Fibroblast of skin of back (primary cell): ENCODE measurements at places on chromosomes 6 and 20.

DNA sequence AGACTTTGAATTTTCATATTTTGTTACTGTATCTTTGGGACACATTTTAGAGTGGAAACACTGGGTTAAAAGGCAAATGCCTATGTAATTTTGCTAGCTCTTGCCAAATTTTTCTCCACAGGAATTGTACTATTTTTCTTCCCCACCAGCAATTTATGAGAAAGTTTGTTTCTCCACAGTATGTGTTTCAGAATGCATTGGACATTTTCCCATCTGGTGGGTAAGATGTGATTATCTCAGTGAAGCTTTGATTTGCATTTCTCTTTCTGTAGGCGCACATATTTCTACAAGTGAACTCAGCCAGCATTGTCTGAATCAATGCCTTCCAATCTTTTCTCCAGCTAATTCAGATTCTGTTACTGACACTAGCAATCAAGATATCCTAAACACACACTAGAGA is 157.8 kb downstream of the RCAN2 start:
- DNase-seq = no peak

DNA sequence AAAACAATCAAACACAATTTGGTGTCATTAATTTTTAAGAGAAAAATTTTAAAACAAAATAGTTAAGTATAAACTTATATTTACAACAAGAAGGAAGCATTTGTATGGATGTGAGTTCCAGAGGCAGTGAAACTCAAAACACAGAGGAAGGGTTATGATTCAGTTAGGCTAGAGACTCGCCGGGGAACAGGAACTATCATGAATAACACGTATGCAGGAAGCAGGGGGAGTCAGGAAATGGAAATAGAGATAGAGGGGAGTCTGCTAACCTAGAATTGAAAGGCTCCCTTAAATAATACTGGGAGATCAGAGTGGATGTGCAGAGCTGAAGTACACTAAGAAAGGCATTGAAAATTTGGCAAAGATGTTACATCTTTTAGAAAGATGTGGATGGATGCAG is 14.2 kb upstream of the HLA-DRB1 start:
- DNase-seq = no peak

DNA sequence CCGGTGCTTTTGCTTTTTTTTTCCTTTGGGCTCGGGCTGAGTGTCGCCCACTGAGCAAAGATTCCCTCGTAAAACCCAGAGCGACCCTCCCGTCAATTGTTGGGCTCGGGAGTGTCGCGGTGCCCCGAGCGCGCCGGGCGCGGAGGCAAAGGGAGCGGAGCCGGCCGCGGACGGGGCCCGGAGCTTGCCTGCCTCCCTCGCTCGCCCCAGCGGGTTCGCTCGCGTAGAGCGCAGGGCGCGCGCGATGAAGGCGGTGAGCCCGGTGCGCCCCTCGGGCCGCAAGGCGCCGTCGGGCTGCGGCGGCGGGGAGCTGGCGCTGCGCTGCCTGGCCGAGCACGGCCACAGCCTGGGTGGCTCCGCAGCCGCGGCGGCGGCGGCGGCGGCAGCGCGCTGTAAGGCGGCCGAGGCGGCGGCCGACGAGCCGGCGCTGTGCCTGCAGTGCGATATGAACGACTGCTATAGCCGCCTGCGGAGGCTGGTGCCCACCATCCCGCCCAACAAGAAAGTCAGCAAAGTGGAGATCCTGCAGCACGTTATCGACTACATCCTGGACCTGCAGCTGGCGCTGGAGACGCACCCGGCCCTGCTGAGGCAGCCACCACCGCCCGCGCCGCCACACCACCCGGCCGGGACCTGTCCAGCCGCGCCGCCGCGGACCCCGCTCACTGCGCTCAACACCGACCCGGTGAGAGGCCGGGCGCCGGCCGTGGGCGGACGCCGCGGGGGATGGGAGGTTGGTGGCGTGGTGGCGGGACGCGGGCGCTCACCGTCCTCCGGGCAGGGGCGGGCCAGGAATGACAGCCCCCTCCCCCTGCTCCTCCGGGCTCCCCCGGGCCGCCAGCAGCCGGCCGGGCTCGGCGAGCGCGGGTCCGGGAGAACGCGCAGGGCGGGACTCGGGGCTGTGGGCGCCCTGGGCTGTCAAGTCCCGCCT is 606 bp downstream of the ID4 start:
- peak; percentile 42 for DNase-seq

DNA sequence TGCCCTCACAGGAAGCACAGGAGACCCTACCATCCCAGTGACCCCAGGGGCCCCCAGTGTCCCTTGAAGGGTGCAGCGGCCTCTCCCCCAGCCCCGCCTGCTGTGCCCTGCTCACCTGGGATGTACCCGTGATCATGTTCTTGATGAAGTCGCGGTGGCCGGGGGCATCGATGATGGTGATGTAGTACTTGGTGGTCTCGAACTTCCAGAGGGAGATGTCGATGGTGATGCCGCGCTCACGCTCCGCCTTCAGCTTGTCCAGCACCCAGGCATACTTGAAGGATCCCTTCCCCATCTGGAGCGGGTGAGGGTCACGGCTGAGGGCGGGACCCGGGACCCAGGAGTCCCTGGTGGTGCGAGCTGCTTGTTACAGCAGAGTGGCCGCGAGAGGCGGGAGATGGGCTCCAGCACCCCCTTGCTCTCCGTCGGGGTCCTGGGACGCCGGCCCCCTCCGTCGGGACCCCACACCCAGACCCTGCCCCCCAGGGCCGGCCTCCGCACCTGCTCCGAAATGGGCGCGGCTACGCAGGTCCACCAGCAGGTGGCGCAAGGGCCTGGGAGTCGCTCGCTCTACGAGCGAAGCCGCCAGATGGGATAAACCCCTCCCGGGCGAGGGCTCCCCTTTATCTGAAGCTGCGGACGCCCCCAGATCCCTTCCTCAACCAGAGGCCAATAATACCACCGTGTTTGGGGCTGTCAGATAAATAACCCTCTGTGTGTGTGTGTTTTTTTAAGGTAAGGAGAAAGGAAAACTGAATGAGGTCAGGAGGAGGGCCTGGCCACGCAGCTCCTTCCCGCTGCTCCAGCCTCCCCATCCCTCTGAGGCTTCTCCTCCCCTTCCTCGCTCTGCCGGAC is 2.9 kb downstream of the EEF1A2 start:
- peak; percentile 39 for DNase-seq

GRCh38 chr20:50285376-50286173 is 94.9 kb downstream of the CEBPB start:
- peak; percentile 67 for DNase-seq

- DNase-seq = no peak
Observed at GRCh38 chr6:158270389-158271127, 41.7 kb upstream of the TULP4 start.

GRCh38 chr6:64258752-64259151 is 623.1 kb downstream of the PHF3 start:
- no peak for DNase-seq

GRCh38 chr6:141077355-141078333 is 1055.1 kb upstream of the GJE1 start:
- peak; percentile 20 for DNase-seq

DNA sequence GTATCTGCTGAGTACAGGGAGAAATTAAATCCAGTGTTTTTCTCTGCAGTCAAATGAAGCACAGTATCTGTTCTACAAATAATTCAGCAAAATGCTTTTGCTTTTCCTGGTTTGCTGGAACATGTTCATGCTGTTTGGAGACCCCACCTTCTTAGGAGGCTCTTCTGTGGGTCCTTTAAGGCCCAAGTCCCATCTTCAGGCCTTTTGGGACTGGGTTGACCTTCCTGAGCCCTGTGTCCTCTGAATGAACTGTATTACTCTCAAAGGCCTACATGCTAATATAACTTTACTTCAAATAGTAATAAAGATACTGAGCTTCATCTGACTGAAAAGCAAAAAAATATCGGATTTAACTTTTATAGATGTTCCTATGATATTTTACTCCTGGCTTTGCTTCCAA is 19.3 kb downstream of the SMLR1 start:
- DNase-seq = no peak

DNA sequence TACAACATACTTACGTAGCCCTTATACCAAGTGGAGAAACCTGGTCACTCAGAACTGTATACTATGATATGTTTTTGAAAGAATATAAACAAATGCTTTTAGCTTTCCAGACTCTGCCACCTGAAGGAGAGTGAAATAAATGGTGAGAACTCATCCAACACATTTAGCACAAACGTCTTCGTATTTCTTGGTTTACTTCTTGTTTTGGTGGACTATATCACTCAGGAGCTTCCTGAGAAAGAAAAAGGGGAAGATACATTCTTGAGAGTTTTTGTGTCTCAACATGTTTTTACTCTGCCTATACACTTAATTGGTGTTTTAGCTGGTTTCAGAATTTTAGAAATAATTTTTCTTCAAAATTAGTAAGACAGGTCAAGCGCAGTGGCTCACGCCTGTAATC is 19.4 kb upstream of the CTAGE9 start:
- DNase-seq = no peak

GRCh38 chr6:147538821-147539220 is 30.3 kb downstream of the SAMD5 start:
- DNase-seq = no peak

- no peak for DNase-seq
Observed at GRCh38 chr6:106102967-106103727, 17.0 kb downstream of the PRDM1 start.

DNA sequence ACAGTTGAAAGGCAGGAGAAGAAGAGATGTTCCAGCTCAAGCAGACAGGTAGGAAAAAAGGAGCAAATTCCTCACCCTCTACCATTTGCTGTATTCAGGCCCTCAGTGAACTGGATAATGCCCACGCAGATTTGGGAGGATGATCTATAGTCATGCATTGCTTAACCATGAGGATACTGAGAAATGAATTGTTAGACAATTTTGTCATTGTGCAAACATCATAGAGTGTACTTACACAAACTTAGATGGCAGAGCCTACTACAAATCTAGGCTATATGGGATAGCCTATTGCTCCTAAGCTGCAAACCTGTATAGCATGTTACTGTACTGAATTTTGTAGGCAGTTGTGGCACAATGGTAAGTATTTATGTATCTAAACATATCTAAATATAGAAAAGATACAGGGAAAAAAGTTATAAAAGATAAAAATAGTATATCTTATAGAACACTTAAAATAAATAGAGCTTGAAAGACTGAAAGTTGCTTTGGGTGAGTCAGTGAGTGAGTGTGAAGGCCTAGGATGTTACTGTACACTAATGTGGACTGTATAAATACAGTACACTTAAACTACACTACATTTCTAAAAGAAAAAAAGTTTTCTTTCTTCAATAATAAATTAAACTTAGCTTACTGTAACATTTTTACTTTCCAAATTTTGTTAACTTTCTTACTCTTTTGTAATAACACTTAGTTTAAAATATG is 672.3 kb downstream of the UTRN start:
- DNase-seq = peak; percentile 69

GRCh38 chr6:144729502-144729901 is 444.4 kb downstream of the UTRN start:
- no peak for DNase-seq

DNA sequence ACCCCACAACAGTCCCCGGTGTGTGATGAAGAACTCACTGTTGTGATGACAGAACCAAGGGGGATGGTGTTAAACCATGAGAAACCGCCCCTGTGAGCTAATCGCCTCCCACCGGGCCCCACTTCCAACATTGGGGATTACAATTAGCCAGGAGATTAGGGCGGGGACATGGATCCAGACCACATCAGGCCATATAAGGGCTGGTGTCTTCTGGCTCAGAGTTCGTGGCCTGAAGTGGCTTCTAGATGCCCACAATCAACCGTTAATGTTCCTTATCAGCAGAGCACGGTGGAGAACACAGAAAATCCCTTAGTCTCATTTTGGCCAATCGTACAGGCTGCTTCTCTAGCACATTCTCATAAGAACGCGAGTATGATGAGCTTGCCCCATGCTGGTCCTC is 10.9 kb upstream of the MAS1 start:
- no peak for DNase-seq

- DNase-seq = peak; percentile 3
Observed at GRCh38 chr6:29887819-29888776, 54.2 kb upstream of the HLA-A start.

GRCh38 chr6:106858653-106859092 is 115.9 kb downstream of the CD24 start:
- DNase-seq = peak; percentile 1

GRCh38 chr6:132405143-132405915 is 4.1 kb upstream of the MOXD1 start:
- DNase-seq = peak; percentile 49

DNA sequence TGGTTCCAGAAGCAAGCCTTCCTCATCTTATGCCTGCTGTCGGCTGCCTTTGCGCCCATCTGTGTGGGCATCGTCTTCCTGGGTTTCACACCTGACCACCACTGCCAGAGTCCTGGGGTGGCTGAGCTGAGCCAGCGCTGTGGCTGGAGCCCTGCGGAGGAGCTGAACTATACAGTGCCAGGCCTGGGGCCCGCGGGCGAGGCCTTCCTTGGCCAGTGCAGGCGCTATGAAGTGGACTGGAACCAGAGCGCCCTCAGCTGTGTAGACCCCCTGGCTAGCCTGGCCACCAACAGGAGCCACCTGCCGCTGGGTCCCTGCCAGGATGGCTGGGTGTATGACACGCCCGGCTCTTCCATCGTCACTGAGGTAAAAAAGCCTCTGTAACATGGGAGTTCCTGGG is 366 bp downstream of the SLC22A1 start:
- no peak for DNase-seq

DNA sequence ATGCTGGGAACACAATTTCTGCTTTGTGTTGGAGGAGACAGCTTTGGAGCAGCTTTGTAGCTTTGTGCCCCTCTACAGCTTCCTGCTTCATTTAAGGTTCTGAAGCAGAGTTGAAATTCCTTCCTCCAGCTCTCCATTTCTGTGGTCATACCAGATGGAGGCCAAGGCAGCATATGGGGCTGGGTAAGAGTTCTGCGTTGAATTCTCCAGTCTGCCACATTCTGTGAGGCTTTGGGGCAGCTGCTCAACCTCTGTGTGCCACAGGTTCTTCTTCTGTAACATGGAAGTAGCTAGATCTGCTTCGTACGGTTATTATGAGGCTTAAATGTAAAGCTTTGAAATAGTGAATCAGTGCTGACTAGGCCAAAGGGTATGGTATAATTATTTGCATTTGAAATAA is 2.9 kb upstream of the TRIM26 start:
- no peak for DNase-seq

- DNase-seq = no peak
Observed at GRCh38 chr6:136985502-136985901, 59.3 kb downstream of the IL20RA start.

GRCh38 chr6:111266276-111266675 is 179.0 kb downstream of the SLC16A10 start:
- no peak for DNase-seq

- no peak for DNase-seq
Observed at GRCh38 chr6:134503585-134504281, 185.8 kb upstream of the SGK1 start.
